Activated T-cell treated with anti-CD3 and anti-CD28 coated beads for 24 hours (primary cell): ENCODE measurements at places on chromosomes 5 and 9.

DNA sequence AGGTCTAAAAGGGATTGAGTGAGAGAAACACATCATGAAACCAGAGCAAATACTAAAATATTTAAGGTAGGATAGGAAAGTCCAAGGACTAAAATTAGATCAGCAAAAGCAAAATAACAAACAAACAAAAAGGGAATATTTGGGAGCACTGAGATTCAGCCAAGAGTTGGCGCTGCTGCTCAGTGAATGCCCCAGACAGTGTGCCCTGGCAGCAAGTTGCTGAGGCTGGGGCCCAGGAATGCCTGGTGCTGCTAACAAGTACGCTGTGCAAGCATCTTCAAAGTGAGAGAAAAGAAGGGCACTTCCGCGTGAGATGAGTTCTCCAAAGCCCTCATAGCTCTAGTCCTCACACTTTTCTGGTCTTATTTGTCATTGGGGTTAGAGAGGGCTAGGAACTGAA, 603.3 kb downstream of the EFNA5 start:
- no peak for DNase-seq

DNA sequence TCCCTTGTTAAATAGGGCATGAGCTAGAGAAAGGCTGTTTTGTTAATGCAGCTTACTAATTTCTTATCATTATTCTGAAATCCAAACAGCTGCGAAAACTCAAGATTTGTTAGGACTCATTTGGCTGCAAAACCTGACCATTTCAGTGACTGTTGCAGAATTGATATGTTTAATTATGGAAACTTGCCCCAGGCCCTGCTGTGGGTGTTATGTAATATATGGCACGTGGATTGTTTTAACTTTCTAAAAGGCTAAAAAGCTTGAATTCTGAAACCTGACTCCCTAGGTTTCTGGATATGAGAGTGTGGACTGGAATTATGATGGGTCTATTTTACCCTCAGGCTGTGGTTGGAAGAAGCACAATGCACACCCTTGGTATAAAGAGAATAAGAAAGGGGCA, 4.4 kb downstream of the IL9 start:
- DNase-seq = no peak

GRCh38 chr9:121776001-121776738, 124.7 kb downstream of the DAB2IP start:
- DNase-seq = no peak

DNA sequence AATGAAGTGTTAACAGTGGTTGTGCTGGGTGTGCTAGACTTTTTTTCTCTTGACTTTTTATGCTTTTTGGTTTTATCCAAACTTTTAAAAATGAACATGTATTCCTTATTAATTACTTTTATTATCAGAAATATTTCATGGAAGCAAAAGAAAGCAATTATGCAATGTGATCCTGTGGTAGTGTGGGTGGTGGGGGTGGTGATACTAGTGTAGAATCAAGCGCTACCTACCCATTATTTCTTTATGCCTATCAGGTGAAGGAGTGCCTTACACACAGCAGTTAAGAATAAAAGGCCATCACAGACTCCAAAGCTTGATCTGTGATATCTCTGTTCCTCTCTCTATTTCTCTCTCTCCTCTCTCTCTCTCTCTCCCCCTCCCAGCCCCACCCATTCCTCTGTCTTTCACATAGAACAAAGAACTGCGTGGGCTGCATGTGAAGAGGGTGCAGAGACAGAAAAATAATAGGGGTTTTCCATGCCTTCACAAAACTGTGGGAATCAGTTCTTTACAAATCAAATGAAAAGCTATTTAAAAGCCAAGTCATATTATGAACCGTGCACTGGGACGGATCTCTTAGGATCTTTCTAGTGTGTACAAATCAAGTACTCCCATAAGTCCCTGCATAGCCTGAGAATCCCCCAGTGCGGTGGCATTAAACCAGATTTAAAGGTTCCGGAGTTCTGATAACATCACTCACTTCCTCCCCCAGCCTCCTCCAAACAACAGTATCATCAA, 351.2 kb downstream of the RAB3C start:
- peak; percentile 3 for DNase-seq

DNA sequence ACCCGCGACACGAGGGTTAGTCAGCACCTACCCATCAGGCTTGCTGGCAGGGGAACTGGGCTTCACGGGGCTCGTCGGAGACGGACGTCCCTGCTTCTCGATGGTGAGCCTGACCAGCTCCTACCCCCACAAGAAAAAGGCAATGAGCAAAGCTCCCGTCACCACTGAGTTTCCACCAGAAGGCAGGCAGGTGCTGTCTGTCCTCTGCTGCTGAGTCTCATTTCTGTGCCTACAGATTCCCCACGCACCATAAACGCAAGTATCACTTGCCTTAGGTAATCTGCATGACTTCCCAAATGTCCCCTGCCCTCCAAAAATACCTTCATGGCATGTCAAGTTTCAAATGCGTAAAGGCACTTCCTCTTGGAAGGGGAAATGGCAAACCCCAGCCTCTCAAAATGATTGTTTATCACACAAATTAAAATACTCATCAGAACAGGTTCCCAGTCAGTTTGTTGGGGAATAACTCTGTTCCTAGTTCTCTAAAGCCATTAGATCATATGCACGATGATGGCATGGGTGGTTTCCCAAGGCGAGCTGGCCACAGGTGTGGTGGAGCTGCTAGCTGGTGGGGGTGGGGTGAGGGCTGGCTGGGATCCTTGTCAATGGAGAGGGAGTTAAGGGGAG, 85.0 kb downstream of the PRRT1B start:
- no peak for DNase-seq

- no peak for DNase-seq
Observed at GRCh38 chr5:148833122-148833521, 6.7 kb downstream of the ADRB2 start.

DNA sequence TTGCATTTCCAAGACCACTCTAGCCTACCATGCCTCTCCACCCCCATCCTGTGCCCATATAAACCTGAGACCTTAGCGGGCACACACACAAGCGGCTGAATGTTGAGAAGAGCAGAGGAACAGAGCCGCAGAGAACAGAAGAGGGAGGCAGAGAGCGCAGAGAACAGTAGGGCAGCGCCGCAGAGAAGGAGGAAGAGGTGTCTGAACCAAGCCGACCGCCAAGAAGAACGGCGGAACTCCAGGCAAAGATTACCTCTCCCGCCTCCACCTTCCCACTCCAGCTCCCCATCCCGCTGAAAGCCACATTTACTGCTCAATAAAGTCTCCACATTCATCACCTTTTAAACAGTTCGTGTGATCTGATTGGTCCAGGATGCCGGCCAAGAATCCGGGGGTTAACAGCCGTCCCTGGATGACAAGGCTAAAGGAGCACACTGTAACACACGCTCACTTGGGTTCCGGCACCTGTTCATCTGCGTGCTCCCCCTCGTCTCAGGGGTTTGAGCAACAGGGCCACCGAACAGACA, 33.2 kb downstream of the GRIN3A start:
- peak; percentile 9 for DNase-seq

GRCh38 chr5:127088251-127088650, 14.9 kb upstream of the C5orf63 start:
- no peak for DNase-seq

DNA sequence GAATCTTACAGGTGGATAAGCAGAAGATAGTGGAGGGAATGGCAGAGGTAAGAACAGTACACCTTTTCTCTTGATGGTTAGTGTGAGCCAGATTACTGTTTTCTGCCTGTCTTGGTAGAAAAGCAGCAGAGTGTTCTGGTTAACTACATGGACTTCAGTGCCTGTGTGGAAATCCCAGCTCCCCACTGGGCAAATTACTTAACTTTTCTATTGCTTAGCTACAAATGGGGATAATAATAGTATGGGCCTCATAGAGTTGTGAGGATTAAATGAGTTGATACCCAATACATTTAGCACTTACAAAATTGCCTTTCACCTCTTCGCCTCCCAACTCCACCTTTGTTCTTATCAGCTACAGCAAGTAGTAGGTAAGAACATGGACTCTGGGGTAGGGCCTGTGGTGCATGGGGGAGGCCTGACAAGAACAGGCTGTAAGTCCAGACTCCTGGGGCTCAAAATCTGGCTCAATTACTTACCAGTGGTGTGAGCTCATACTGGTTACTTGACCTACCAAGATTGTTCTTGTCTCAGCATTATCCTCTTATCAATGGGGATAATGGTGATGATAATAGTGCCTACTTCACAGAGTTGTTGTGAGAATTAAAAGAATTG, 125.1 kb downstream of the LIFR start:
- DNase-seq = no peak

DNA sequence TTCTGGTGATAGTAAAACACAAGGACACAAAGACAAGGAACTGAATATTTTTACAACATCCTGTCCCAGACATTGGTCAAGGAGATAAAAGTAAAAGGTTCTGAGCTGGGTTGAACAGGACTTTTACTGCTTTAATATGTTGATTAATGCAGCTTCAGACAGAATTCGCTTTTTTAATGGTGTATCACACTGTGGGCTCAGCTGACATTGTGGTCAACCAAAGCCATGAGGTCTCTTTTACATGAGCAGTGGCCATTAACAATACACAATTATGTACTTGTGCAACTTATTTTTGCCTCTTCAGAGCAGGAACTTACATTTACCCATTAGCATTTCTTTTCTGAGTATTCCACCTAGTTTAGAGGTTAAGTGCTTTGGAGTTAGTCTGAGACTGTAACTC, 22.8 kb upstream of the ERBIN start:
- no peak for DNase-seq

GRCh38 chr9:37248651-37249163, 128.3 kb downstream of the ZCCHC7 start:
- no peak for DNase-seq

- DNase-seq = no peak
Observed at GRCh38 chr9:93177676-93178075, 6.3 kb upstream of the WNK2 start.

DNA sequence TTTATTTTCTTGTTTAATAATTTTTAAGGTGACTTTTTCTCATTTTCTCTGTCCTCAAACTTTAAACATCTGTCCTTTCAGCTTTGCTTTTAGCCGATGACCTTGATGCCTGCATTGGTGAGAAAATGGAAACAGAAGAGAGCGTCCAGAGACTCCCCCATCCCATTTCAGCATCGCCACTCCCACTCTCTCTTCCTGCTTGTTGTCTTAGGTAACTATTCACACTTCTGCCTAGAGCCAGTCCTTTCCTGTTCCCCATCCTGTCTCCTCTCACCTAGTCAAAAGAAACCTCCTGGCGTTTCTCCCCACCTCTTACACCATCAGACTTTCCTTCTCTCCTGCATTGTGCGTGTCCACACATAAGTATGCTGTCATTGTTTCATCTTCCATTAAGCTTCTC, 124.6 kb downstream of the MAST4 start:
- DNase-seq = no peak

DNA sequence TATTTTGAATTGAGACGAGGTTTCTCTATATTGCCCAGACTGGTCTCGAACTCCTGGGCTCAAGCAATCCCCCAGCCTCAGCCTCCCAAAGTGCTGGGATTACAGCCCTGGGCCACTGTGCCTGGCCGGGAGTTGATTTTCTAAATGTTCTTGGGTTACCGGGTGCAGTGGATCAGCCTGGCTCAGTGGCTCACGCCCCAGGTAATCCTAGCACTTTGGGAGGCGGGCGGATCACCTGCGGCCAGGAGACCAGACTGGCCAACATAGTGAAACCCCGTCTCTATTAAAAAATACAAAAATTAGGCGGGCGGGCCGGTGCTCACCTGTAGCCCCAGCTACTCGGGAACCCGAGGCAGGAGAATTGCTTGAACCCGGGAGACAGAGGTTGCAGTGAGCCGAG, 106.9 kb upstream of the LARP1 start:
- DNase-seq = no peak

DNA sequence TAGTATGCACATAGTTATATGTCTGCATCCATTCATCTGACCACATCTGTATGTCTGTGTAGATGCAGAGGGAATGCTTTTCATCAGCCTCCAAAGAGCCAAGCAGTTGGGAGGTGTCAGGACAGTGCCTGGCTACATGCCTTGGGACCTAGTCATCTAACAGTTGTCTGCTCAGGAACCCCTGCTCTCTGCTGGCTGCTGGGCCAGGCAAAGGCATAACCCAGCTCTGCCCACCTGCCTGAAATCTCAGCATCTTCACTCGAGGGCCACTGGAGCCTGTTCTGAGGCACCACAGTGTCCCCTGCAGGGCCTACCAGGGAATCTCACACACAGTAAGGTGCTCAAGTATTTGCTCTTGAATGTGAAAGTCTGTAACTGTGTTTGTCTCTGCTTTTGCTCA, 3.7 kb downstream of the C9orf50 start:
- no peak for DNase-seq

GRCh38 chr5:170651604-170652277, 131.8 kb upstream of the GABRP start:
- no peak for DNase-seq

DNA sequence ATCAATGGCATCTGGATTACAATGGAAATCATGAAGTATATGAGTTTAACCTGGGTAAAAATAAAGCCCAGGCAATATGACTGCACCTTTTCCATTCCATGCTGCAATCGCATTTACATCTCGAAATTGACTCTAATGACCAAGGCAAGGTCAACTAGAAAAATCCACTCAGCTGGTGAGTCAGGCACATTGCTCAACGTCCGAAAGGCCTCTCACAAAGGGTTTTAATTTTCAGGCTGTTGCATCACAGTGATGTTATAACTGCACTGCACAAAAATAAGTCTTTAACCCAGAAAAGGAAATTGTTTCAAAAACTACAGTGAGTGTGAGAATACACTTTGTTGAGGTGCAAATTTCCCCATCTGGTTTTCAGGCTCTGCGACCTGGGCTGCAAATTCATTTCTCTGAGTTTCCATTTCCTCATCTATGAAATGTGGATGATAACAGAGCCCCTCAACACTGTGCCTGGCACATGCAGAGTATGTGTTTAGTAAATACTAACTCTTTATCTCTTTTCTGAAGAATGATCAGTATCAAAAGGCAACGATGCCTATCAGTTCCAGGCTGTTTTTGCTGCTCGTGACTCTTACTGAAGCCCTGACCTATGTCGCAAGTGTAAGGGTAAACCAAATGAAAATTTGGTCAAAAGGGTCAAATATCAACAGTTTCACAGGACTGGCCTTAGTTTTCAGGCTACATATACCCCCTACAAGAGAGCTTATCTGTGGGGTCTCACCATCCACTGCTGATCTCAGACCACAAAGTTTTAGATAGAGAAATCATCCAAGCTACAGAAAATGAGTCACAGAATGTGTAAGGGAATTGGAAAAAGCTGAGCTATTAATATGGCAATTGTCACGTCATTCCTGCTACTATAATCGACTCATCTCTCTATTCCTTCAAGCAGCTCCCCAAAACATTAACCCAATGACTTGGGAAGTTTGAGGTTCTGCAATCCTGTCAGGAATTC, 4.1 kb downstream of the NFIL3 start:
- DNase-seq = no peak

- no peak for DNase-seq
Observed at GRCh38 chr9:18776836-18777820, 255.9 kb downstream of the SAXO1 start.

- no peak for DNase-seq
Observed at GRCh38 chr5:41903382-41903891, 707 bp upstream of the RIMOC1 start.

DNA sequence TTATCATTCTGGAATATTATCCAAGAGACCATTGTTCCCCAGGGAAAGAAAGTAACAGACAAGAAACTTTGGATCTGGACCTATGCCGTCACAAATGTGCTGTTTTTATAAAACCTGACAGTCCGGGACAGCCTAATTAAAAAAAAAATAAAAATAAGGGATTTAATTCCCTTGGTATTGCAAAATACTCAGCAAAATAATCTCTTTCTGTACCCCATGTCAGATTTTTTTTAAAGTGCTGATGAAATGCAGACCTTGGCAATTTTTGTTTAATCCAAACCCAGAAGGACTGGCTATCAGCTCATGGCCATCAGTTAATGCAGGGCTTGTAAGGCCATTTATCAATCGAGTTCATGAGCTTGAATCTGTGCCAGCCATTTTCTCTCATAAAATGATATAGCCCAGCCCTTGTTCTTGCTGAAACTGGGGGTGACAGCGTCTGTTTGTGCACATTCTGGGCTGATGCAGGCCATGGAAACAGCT, 162.7 kb upstream of the S1PR3 start:
- no peak for DNase-seq
